Stimulated activated CD4-positive, alpha-beta T cell treated with anti-CD3 and anti-CD28 coated beads, Interleukin-15, amount 100 ng/mL, for 1 hour (primary cell): ENCODE measurements at places on chromosomes 1 and 21.
A peak's percentile ranks its signal among the peaks of the same experiment; 100 is the strongest.

DNA sequence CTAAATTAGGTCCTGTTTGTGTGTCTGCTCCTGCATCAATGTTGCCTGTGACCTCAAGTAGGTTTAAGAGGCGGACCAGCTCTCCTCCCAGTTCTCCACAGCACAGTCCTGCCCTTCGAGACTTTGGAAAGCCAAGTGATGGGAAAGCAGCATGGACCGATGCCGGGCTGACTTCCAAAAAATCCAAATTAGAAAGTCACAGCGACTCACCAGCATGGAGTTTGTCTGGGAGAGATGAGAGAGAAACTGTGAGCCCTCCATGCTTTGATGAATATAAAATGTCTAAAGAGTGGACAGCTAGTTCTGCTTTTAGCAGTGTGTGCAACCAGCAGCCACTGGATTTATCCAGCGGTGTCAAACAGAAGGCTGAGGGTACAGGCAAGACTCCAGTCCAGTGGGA is 79.9 kb downstream of the PRDM2 start:
- DNase-seq: no peak

DNA sequence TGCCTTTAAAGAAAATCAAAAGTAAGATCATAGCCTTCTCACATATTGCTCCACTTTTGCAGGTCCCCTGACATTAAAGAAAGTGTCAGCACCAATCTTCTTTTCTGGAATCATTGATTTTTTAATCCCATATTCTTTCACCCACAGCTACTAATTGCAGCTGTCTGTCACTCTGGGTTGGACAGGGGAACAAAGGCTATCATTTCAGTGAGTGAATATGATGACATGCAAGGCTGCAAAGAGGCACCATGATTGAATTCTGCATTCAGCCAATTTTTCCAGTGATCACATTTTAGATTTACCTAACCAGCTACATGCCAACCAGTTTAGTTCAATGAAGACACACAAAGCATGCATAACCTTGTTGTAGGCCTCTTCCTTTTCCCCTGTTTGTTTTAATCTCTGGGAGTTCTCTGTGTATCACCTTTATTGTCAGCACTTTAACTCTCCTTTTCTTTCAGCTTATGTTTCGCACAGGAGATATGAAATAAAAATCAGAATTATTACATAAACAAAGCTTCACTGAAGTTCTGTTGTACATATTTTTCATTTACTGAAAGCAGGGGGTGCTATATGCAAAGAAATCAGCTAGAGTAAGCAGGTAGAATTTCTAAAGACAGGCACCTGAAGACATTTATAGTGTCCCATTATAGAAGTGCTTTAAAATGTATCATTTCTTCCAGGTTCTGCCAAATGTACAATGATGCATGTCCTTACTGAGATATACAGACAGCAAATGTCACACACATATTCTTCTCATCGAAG is 584.8 kb downstream of the PLA2G4A start:
- DNase-seq: no peak

- DNase-seq: peak; percentile 37
Measured at GRCh38 chr1:154759196-154759595, 110.9 kb downstream of the KCNN3 start.

- no peak for DNase-seq
Measured at GRCh38 chr1:179297105-179297378, 3.4 kb downstream of the SOAT1 start.

GRCh38 chr1:48207131-48207530 is 15.4 kb upstream of the SLC5A9 start:
- DNase-seq: no peak

DNA sequence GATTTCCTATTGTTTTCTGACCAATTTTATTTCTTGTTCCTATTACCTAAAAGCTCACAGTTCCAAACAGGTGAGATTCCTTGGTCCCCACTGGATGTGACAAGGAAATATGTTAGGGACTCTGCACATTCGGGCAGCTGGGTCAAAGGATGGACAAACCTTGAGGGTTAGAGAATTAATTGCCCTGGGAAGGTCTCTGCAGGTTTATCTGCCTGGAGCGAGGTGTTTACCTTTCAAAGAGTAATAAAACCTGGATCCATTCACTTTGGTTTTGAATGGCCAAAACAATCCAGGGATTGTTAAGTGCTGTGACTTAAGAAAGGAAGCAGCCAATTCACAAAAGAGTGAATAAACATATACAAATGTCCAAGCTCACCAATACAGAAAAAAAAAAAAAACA is 33.6 kb upstream of the RAB4A start:
- no peak for DNase-seq

DNA sequence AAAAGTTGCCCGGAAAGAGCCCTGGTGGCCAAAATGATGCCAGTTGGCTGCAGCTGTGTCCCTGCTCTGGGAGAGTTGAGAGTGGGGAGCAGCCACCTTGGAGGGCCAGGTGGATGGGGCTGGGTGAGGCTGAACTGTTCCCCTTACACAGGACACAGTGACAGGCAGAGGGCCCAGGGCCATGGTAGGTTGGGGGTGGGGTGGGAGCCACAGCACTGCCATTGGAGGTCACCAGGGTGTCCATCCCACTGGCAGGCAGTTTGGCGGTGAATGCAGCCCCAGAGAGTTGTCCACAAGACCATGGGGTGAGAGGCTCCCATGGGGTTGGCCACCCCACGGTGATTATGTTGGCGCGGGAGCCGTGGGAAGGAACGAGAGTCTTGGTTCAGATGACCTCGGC is 87.7 kb downstream of the POFUT2 start:
- no peak for DNase-seq

GRCh38 chr1:162385702-162386101 is 4.2 kb downstream of the C1orf226 start:
- DNase-seq: no peak

GRCh38 chr1:163922743-163923201 is 601.0 kb downstream of the NUF2 start:
- no peak for DNase-seq

DNA sequence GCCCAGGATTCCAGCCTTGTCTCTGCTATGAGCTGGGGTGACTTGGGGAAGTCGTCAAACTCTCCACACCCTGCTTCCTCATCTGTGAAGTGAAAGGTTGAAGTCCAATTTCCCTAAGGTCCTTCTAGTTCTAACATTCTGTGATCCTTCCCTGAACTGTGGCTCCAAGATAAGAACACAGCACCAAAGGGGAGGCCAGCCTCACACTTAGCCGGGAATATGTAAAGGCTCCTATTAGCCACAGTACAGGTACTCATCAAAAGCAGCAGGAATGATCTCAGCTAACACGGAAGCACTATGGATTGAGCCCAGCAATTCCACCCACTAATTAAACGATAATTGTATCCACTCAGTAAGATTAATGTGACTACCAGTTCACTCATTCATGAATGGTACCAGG is 4.0 kb downstream of the SLC30A10 start:
- no peak for DNase-seq

GRCh38 chr1:236659792-236660587 is 26.3 kb upstream of the ACTN2 start:
- no peak for DNase-seq

DNA sequence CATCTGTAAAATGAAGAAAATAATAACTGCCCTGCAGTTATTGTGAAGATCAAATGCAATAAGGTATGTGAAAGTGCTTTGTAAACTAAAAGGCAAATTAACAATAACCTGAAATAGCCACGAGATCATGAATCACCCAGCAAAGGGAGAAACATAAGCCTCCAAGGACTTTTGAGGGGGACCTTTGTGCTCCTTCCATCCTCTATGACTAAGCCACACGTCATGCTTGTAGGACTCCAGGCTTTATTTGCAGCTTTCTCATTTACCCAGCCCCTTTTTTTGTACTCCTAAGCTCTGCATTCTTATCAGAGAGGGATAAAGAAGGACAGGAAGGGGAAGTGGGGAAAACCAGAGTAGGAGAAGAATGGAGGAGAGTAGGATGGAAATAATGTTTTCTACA is 115.1 kb downstream of the PROX1 start:
- no peak for DNase-seq

GRCh38 chr1:117570988-117571409 is 34.8 kb upstream of the TENT5C start:
- DNase-seq: no peak

GRCh38 chr1:215595231-215595630 is 28.1 kb downstream of the KCTD3 start:
- no peak for DNase-seq

- no peak for DNase-seq
Measured at GRCh38 chr1:31373056-31373896, at the start of gene FABP3. FABP3 (minus strand) TSS chr1:31373076; CDS start chr1:31373014, 62 bp downstream.

DNA sequence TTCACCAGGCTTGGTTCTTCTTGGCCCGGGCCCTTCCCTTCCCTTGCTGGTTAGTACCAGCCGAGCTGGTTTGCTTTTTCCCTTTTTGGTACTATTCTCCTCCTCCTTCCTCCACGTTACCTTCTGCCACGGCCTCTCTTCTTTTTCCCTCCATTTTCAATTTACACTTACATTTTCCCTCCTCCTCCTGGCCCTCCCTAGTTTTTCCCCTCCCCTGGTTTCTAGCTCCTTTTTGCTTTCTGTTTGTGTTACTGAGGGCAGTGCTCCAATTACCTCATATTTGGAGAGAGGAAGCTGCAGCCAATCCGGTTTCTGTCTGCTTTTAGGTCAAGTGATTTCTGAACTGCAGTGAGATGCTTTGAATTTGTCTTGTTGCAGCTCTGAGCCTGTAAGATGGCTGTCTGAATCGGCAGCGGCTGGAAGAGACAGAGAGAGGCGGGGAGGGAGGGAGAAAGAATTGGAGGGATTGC is 63.7 kb downstream of the MACF1 start:
- DNase-seq: no peak

GRCh38 chr1:244289991-244290785 is 161.5 kb downstream of the ADSS2 start:
- no peak for DNase-seq

DNA sequence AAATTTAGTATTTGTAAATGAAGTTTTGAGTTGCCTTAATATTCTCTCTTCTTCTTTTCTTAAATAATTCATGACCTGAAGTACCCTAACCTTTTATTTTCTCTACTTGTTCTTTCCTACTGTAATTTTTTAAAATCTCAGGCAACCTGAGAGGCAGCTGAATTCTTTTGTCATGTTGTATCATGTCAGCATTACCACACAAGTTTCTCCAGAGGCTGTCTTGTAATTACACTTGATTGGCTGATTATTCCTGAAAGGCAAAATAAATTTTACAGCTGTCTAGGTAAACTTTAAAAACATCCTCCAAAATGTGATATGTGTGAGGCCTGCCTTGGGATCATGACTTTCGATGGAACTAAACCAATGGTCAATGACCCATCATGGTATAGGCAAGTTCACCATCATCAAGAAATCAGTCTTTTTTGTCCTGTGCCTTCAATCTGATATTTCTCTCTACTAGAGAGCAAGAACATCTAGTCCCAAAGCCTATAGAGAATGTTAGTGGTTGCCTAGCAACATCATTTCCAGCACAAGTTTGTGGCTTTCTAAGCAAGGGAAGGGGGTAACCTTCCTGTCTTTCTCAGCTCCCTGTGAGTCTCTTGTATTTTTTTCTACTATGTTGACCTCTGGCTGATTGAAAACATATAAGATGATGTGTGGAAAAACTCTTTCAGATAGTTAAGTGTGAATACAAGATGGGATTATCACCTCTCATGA is 115.5 kb downstream of the GABPA start:
- DNase-seq: no peak

DNA sequence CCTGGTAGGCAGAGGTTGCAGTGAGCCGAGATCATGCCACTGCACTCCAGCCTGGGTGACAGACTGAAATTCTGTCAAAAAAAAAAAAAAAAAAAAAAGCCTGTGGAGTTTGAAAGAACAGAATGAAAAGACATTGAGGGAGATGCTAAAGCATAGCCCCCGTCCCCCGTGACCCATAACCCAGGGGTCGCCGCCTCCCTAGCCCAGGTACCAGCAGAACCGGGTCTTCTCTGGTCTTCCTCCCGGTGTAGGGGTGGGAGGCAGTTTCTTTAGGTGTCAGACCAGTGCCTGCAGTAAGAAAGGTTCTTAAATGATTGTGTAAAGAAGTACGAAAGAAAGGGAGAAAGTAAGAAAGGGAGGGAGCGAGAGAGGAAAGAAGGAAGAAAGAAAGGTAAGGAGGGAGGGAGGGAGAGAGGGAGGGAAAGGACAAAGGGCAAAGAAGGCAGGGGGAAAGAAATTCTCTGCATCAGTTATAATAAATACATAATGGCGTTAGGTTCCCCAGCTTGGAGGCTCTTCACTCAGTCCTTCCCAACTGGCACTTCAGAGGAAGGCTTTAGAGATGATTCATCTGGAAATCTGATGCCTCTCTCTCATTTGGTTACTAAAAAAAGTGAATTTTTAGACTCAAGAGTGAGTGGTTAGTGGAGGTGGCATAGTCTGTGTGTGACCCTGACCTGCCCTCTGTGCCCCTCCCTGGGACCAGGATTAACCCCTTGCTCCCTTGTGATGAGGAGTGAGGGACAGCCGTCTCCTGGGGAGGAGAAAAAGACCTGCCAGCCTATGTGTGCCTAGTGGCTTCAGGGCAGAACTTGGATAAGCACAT is 1.1 kb downstream of the IL24 start:
- DNase-seq: no peak

GRCh38 chr1:224271106-224271505 is 58.9 kb downstream of the NVL start:
- no peak for DNase-seq

DNA sequence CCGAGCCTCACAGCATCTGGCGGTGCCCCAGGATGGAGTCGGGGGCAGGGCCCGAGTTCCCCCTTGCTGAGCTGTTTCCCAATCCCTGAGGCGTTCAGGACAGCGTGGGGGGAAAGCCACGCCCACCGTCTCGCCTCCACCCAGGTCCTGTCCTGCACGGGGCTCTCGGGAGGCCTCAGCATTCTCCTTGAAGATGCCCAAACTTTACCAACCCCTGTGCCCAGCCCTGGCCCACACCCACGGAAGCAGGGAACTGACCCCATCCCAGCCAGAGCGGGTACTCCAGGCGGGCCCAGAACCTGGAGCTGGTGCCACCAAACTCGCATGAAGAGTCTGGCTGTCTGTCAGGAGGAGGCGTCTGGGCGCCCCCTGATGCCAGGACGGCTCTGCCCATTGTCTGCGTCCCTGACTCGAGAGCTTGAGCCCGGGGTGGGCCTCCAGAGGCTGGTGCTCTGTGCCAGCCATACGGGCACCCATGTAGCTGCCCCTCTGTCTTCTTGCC is 35.3 kb upstream of the POFUT2 start:
- no peak for DNase-seq

DNA sequence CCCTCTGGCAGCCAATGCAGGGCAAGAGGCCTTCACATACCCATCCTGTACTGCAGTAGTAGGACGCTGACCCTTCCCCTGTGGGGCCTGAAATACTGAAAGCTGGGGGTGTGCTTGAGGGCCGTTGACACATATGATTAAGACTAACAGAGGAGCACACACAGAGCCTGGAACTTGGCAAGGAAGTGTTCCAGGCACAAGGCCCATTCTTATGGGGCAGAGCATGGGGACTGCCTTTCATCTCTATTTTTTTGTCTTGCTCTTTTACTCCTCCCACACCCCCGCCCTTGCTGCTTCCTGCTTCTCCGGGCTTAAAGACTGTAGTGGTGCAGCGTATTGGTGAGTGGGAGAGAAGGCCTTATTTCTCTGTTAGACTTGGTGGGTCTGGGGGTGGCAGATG is 137.4 kb downstream of the BACH1 start:
- no peak for DNase-seq

DNA sequence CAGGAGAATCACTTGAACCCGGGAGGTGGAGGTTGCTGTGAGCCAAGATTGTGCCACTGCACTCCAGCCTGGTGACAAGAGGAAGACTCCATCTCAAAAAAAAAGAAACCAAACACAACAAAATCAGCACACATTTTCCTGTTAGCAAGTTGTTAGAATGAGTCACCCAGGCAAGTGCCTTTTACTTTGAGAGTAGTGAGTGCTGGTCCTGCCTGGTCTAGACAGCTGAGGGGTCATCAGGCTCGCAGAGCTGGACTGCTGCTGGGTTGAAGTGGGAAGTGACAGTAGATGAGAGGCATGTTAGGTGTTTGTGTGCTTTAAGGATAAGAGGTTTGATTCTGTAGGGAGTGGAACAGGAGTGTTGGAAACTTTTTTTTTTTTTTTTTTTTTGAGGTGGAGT is 31.9 kb downstream of the GNPAT start:
- no peak for DNase-seq
